ENCODE measurements at places on chromosomes 12 and 14.

DNA sequence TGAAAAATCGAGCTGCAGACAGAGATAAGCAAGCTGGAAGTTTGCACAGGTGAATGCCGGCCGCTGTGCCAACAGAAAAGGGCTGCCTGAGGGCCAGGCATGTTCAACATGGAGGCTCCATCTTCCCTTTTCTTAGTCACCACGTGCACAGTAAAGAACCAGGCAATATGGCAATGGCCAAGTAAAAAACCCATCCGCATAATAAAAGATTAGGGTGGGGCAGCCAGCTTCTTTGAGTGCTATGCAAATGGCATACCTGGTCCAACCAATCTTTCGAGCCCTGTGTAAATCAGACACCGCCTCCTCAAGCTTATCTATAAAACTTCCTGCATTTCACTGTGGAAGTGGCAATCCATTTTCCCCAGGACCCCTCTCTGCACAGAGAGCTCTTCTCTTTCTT is 16.7 kb downstream of the PNP start:
- DNase-seq: no peak

DNA sequence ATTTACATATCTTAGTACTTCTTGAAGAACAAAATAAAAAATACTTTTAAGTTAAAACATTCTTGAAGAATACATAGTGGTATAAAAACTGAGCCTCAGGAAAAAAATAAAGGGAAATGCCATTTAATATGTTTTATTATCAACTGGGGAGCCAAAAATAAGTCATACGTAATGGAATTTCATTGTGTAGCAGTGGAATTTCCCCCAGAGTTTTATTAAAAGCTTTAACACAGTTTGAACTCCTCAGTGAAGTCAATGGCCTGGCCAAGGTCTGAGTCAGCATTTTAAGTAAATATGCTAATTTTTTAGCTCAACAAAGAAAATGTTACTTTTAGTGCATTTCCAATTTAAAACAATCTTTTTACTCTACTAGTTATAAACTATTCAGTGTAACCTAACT is 350.1 kb upstream of the ATP2B1 start:
- no peak for DNase-seq

- no peak for DNase-seq
Observed at GRCh38 chr12:4441355-4442335, 4.0 kb downstream of the FGF6 start.

GRCh38 chr12:77724367-77724957 is 106.2 kb upstream of the NAV3 start:
- DNase-seq: peak; percentile 6

DNA sequence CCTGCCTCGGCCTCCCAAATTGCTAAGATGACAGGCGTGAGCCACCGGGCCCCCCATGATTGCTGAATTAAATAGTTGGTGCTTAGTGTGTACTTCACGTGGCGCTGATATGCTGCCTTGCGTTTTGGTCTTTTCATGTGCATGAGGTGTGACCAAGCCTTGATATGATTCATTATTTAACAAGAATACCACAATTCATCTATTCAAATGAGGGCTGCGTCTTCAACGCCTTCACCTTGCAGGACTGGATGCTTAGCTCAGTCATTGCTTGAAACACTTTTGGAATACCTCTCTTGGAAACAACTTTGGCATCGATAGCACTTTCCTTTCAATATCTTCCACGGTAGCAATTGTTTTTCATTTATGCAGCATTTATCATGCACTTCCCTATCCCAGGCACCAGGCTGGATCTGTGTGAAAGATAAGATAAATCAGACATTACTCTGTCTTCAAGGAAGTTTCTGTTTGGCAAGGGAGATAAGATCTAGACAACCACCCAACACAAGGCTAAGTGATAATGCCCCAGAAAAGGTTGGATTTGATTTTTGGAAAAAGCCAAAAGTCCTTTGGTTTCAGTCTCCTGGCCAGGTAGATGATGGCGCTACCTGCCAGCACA is 1.3 kb upstream of the TEAD4 start:
- no peak for DNase-seq

- DNase-seq: no peak
Observed at GRCh38 chr12:95286713-95287112, 69.1 kb downstream of the VEZT start.

DNA sequence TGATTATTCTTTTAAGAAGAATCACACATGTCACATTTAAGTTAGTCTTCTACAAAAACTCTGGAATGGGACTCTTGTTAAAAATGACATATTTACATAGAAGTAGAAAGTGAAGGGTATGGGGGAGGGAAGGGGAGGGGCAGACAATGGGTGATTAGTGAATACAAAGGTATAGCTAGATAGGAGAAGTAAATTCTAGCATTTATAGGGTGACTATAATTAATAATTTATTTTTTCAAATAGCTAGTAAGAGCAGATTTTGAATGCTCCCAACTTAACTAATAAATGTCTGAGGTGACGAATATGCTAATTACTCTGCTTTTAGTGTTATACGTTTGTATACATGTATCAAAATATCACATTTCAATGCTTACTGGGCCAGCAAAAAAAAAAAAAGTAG is 59.4 kb downstream of the BLTP3B start:
- no peak for DNase-seq

DNA sequence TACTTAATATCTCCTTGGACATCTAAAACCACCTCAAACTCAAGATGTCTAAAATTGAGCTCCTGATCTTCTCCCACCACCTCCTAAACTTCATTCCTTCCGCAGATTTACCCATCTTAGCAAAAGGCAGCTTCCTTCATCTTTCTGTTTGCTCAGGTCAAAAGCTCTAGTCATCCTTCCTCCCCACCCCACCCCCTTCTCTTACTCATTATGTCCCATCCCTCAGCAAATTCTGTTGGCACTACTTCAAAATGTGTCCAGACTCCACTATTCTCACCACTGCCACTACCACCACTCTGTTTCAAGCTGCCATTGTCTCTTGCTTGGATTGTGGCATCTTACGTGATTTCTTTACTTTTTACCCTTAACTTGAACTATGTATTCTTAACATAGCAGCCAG is 59.2 kb upstream of the ZDHHC17 start:
- no peak for DNase-seq

DNA sequence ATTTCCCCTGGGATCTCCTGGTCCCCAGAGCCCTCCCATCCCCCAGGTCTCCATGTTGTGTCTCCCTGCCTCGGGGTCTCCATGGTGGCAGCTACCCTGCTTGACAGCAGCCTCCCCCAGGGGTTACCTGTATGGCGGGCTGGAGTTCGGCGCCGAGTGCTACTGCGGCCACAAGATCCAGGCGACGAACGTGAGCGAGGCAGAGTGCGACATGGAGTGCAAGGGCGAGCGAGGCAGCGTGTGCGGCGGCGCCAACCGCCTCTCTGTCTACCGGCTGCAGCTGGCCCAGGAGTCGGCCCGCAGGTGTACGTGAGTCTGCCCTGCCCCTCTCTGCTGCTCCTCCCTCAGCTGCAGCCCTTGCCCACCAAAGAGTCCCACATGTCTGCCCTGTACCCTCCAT is 80.9 kb downstream of the WSCD2 start:
- DNase-seq: no peak

DNA sequence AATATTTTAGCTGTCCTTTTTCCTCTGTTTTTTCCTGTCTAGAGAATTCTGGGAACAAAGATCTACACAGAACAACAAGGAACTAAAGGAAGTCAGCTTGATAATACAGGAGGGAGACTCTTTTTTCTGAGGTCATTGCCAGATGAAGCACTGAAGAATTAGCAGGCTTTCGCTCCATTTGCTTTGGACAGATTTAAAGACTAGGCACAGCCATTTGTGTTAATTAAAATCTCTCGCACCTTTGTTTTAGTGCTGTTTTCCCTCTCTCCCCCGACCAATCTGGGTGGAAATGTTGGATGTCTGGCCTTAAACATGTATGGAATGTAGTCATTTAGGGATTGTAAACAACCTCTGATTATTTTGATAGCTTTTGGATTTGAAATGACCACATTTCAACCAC is 9.6 kb upstream of the GPHN start:
- DNase-seq: no peak

- DNase-seq: no peak
Observed at GRCh38 chr12:84198294-84198946, 714.2 kb downstream of the SLC6A15 start.

DNA sequence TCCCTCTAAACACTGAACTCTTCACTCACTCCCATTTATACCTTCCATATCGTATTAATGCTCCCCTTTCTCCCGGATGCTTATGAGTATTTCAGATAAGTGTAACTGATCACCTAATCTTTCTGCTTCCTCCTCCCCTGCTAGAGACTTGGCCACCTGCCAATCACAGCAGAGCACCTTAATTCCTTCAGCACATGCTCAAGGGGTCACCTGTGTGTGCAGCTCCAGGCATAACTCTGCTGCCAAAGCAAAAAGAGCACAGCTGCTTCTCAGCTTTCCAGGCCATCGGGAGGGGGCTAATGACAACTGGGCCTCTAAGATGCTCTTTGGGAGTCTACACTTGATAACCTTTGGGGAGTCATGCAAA is 106.9 kb upstream of the DYRK2 start:
- DNase-seq: no peak

GRCh38 chr12:120761519-120761934 is 35.9 kb downstream of the ACADS start:
- no peak for DNase-seq

- no peak for DNase-seq
Observed at GRCh38 chr14:50666772-50667683, 1.1 kb downstream of the SAV1 start.

GRCh38 chr14:102573591-102574046 is 18.8 kb upstream of the RCOR1 start:
- DNase-seq: no peak

GRCh38 chr14:32588448-32589320 is 259.6 kb downstream of the AKAP6 start:
- DNase-seq: peak; percentile 2

DNA sequence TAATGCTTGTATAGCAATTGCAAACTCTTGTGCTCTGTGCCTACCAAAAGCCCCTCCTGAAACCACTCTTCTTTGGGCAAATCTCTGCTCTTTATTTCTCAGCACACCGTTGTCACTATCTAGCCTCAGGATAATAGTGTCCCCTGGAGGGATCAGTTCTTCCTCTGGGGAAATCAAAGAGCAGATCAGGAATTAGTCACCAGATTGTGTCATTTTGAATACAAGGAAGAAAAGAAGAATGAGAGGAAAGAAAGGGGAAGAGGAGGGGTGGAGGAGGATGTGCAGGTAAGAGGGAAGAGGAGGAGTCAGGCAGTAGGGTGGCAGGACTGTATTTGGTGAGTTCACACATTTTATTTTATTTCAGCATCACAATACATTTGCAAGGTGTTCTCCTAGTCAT is 256.4 kb downstream of the GRIN2B start:
- DNase-seq: no peak

GRCh38 chr14:69773571-69774276 is 6.8 kb downstream of the SRSF5 start:
- DNase-seq: no peak

DNA sequence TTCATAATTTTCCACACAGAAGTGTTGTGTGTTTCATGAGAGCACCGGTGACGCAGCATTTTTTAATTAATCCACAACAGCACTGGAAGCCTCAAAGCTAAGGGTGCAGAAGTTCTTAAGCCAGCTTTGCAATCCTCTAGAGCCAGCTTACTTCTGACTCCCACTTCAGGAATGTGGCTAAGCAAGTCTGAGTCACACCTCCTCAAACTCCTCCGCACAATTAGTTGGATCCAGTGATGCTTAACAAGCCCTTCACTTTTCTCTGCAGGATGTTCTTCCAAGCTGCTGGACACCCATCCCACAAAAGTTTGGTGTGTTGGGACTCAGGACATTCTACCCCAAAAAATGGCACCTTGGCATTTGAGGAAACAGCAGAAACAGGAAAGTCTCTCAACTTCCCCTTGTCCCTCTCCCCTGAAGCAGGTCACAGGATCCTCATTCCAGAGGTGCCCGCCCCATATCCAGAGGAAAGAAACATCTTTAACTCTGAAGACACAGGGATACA is 210.0 kb downstream of the PPM1H start:
- no peak for DNase-seq

DNA sequence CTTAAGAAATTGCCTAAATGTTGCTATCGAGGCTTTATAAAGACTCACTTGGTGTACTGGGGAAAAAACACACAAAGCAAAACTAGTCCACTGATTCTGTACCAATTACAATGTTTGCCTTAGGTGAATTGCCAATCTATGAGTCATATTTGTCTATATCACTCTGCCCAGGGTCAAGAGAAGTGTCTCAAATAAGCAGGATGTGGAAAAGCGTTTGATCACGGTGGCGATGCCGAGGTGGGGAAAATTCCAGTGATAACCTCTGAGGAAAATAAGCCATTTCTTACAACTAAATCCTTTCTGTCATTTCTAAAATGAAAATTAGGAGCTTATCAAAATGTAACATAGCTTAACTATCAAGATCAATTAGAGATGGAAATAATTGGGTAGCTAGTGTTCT is 148.6 kb upstream of the DIO3 start:
- peak; percentile 33 for DNase-seq

- DNase-seq: no peak
Observed at GRCh38 chr12:57309420-57309819, 58.4 kb upstream of the STAC3 start.

DNA sequence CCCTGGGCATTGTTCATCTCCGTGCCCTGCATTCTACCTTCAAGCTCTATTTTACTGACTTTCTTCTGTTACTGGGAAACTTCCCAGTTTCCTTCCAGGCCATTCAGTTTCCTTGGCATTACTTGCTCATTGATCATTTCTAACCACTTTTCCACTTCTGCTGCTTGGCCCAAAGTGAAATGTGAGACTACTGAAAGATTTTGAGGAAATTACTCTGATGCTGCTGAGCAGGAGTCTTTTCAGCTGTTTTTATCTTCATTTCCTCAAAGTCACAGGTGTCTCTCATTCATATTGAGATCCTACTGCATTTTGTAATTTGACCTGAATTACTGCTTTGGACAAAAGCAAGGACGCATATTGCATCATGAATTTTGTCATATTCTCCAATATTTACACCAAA is 26.4 kb upstream of the DBX2 start:
- no peak for DNase-seq

- no peak for DNase-seq
Observed at GRCh38 chr12:106136263-106136662, 2.5 kb downstream of the NUAK1 start.

- DNase-seq: no peak
Observed at GRCh38 chr14:104752423-104752734, 568 bp upstream of the SIVA1 start.

GRCh38 chr14:54299410-54300363 is 97.1 kb upstream of the CDKN3 start:
- DNase-seq: no peak

DNA sequence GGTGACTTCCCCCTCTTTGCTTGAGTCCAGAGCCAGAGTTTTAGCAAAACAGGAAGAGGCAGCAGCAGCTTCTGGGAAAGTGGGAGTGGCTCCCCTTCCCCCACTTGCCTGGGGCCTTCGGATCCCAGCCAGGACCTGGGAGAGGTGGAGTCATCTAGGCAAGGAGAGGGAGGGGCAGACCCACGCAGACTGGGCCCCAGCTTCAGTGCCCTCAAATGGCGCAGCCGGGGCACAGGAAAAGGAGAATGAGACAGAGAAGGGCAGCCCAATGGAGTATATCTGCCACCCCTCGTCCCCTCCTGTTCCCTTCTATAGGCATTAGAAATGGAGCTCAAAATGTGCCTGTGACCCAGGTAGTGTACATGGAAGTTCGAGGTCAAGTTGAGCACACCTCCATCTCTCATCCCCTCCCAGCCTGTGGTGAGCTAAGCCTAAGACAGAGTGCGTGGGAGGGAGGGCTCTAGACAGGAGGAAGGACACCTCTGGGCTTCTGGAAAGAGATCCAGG is 9.3 kb upstream of the HDAC7 start:
- DNase-seq: no peak

- DNase-seq: no peak
Observed at GRCh38 chr12:59077575-59078426, 157.5 kb upstream of the LRIG3 start.

Measured in HuH-7 (cell line).